Brain (organoid and tissue), 16 donors: ENCODE measurements at places on chromosomes 7 and 10. TPM values are rescaled to one million over a fixed set of nuclear protein-coding genes. Genes with fewer than 3 reads are reported as not detected.
A peak's percentile ranks its signal among the peaks of the same experiment; 100 is the strongest.

- no peak for DNase-seq
These were observed 117.4 kb downstream of the MAPK8 start for GRCh38 chr10:48423884-48424283.

GRCh38 chr10:11863353-11864109, 40.4 kb downstream of the PROSER2 start:
- no peak for DNase-seq

- peak; percentile 58 for DNase-seq
These were observed 682.5 kb downstream of the LRMDA start for GRCh38 chr10:76113952-76114351.

DNA sequence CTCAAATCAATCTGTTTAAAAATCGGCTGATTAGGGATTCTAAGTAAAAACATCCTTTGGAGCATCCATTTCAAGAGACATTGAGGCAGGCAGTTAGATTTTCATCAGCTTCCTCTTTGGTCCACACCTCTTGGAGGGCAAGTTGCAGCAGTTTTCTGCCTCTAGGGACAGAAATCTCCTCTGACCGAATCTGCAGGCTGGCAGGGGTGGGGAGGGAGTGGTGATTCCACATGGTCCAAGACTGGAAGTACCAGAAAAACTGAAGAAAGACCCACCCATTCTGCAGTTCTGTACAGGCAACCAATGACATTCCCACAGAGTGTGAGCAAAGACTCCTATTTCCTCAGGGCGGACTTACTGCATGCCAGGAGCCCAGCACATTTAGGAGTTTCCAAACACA, 29.0 kb downstream of the FGFBP3 start:
- no peak for DNase-seq

Gene TMEM273
- polyA plus RNA-seq, result 7.4 TPM

DNA sequence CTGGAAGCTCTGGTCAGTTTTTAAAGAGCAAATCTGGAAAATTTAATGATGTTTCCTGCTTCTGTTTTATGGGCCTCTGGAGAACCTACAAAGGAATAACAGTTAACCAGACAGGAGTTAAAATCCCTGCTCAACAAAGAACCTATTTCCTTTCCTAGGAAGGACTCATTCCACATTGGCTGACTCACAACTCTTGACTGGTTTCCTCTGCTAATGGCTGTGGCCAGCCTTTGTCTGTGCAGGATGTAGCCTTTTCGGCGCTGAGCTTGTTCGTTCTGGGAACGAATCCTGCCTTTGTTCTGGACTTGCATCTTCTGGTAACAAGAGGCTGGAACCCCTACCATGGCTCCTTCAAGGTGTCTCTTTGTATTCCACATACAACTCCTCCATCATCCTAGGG, 112.8 kb upstream of the PDCD4 start:
- DNase-seq, result no peak

Gene BEND7
- polyA plus RNA-seq, result 33.2 TPM

- no peak for DNase-seq
These were observed 29.1 kb downstream of the CPED1 start for GRCh38 chr7:121017586-121017985.

- no peak for DNase-seq
These were observed 8.9 kb downstream of the WAC start for GRCh38 chr10:28541717-28542365.

DNA sequence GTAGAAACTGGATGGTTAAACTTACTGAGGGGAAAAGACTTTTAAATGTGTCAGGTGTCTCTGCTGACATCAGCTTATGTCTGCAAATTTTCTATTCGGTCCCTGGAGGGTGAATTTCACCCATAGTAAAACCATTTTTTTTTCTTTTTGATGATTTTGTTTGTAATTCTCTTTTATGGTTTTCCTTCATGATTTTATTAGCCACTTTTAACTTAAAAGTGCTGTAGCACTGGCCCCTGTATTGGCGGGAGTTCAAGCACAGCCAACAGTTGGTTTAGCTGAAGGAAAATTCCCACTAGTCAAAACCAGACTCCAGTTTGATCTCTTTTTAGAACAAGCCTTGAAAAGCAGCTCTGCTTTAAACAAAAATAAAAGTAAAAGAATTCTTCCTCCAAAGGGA, 5.0 kb upstream of the ITGA8 start:
- DNase-seq, result no peak

DNA sequence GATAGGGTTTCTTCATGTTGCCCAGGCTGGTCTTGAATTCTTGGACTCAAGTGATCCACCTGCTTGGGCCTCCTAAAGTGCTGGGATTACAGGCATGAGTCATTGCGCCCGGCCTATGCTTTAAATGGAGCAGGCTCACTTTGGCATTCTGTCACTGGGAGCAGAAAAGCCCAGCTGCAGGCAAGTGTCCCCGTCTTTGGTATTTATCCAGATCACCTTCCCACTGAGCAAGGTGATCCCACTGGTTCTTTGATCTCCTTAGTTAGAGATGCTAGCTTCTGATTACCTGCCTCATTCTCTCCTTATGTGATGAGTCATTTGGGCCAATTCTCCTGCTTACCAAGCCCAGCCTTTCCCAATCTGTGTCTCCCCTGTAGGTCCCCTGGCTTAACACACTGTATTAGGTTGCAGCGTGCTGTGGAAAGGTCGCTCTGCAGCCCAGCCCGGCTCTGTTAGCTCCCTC, 39.3 kb downstream of the SPDYE5 start:
- DNase-seq, result no peak

Gene RET
- 23.7 TPM for polyA plus RNA-seq

- DNase-seq, result no peak
These were observed 31.1 kb upstream of the SLF2 start for GRCh38 chr10:100881556-100882213.

DNA sequence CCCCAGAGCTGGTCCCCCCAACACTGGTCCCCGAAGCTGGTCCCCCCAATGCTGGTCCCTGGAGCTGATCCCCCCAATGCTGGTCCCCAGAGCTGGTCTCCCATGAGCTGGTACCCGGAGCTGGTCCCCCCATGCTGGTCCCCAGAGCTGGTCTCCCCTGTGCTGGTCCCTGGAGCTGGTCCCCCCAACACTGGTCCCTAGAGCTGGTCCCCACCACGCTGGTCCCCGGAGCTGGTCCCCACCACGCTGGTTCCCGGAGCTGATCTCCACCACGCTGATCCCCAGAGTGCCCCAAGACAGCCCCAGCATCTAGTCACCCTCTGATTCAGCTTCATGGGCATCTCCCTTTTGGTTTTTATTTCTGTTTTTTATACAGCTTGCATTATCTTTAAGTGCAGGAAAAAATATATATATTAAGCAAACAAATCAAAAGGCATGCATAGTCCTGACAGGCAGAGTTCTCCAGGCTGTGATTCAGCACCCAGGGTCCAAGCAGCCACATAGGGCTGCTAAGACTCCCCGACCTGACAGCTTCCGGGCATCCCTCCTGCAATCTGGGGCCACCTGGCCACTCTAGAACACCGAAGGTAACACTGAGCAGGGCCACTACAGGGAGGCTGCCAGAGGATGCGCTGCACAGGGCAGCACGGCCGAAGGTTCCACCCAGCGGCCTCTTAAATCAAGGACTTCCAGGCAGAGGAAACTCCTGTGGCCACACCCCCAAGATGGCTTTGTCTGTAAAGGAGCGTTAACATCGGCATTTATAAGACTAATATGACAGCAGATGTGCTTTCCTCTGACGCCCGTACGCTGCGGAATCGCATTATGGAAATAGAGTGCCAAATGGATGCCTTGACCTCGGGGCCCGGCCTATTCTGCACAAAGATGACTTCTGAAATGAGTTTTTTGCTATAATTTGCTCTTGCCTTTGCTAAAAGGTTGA, 215.0 kb downstream of the PTPRN2 start:
- DNase-seq, result peak; percentile 81

GRCh38 chr7:87445897-87446296, 29.6 kb downstream of the ABCB4 start:
- no peak for DNase-seq

GRCh38 chr7:16606704-16607103, 38.9 kb downstream of the ANKMY2 start:
- no peak for DNase-seq

DNA sequence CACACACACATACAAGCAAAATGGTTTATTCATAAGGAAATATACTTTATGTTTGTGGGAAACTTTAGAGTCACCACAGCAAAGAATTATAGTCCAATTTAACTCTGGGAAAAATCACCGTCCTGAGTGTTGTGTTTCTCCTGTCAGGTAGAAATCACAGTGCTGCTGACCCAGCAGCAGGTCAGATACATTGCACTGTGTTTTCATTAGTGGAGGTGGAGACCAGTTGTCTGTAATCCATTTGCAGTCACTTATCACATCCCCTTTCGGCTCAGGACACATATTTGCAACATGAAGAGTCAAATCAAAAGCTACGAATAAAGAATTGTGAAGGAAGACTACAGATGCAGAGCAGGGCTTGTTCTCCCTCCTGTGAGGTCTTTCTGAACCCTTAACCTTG, 799.6 kb downstream of the GRM8 start:
- DNase-seq, result no peak

- no peak for DNase-seq
These were observed 366.8 kb upstream of the C7orf33 start for GRCh38 chr7:148223738-148224137.

Gene UPK3BL2
- polyA plus RNA-seq, result 1.7 TPM

GRCh38 chr7:102891693-102892261, 21.0 kb upstream of the LRRC17 start:
- DNase-seq, result peak; percentile 61

DNA sequence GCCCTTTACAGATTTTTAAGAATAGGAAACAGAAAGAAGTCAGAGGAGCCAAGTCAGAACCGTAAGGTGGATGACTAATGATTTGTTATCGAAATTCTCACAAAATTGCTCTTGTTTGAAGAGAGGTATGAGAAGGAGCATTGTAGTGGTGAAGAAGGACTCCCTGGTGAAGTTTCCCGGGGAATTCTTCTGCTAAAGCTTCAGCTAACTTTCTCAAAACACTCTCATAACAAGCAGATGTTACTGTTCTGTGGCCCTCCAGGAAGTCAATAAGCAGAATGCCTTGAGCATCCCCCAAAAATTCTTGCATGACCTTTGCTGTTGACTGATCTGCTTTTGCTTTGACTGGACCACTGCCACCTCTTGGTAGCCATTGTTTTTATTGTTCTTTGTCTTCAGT, 152.9 kb downstream of the HGF start:
- DNase-seq, result no peak

Gene COL13A1
- polyA plus RNA-seq, result 0.46 TPM

Gene SYT15B
- polyA plus RNA-seq, result 0.61 TPM

Gene CFAP70
- 1.4 TPM for polyA plus RNA-seq

DNA sequence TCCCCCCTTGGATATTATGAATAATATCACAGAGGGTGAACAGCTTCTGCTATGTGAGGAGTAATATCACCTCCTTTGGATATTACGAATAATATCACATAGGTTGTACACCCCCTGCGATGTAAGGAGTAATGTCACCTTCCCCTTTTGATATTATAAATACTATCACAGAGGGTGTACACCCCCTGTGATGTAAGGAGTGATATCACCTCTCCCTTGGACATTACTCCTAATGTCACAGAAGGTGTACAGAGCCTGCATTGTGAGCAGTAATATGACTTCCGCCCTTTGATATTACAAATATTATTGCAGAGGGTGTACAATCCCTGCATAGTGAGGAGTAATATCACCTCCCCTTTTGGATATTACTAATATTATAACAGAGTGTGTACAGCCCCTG, 9.2 kb upstream of the TMEM225B start:
- DNase-seq, result no peak

- DNase-seq, result no peak
These were observed 129.6 kb downstream of the PRPF18 start for GRCh38 chr10:13716081-13717071.

Gene ITGB8
- 2.7 TPM for polyA plus RNA-seq

DNA sequence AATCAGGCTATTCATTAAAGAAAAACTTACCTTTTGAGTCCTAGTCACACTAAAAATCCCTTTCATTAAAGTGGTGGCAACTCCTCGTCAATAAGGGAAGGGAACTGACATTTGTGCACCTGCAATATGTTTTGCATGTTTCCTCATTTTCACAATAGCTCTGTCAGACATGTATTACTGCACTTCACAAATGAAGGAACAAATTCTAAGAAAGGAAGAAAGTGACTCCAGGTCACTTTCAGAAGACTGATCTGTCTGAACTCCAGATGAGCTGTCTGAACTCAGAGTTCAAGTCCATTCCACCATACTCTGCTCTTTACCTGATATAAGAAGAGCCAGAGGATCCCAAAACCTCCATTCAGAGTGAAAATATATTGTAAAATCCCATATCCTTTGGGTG, 50.3 kb upstream of the GSAP start:
- no peak for DNase-seq

- DNase-seq, result no peak
These were observed 19.4 kb downstream of the C1GALT1 start for GRCh38 chr7:7201578-7202374.

Gene PRTFDC1
- polyA plus RNA-seq, result 30.7 TPM

DNA sequence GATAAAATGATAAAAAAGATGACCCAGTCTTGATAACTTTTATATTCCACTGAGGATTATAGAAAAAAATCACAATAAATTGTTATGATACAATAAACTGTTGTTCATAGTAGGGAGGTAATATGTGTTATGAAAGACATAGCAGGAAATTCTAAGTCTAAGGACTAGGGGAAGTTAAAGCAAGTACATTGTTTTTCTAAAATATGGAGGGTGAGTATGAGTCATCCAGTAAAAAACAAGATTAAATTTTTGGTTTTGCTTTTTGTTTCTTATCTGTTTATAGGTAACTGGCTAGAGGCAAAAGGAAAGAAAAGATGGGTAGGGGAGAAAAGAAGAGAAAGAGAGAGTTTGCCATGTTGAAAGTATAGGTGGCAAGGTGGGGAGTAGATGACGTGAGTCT, 188.4 kb downstream of the POLR1F start:
- DNase-seq, result no peak

DNA sequence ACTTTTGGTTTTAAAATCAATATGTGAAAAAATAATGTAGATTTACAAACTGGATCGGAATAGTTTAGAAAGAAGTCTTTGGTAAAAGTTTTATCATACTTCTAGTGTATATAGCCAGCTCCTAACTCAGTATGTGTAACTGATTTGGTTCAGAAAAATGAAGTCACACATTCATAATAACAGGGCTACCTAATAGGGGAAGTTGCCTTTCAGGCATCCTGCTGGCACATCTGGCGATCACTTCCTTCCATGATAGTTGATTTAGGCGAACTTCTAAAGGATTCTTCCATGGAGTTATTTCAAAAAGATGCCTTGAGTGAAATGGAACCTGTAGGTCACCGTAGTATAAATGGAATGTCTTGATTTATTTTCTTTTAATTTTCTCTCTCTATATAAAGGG, 69.1 kb downstream of the SHH start:
- no peak for DNase-seq

- DNase-seq, result no peak
These were observed 36.1 kb upstream of the CHST15 start for GRCh38 chr10:124129471-124129870.

DNA sequence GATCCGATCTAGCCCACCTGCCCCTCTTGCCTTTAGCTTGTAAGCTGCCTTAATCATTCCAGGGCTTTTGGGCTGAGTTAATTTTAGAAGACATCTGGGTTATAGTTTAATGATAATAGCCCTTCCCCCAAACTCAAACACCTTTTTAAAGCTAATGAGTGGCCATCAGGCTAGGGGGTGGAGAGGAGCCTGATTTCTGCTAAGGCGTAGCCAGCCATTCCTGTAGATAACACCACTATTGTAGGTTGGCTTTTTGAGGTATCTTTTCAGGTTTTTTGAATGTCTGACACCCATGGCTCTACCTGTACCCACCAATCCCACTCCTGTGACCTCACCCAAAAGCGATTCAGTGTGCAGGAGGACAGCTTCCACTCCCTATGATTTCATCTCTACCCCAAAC, 7.6 kb upstream of the SYPL1 start:
- DNase-seq, result no peak
